ENCODE measurements at places on chromosomes 7 and 10.

GRCh38 chr7:152522571-152523067 lies 86.8 kb upstream of the KMT2C start:
- no peak for DNase-seq

DNA sequence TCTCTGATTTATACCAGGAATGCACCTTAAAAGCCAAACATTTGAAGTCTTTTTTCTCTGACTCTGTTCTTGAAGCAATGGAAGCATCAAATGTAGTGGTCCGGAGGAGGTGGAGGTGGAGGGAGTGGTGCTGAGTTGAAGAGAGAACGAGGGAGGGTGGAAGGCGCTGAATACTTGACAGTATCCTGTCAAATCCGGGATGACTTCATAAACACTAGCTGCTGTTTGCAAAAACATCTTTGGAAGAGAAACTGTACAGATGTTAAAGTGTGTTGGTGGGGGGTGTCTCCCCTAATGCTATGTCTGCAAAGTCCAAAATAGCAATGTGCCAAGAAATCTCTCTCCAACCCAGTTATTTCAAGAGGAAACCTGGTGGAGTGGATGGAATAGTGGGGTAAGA lies 328.5 kb upstream of the AUTS2 start:
- no peak for DNase-seq

- DNase-seq, result no peak
These were observed 176.1 kb downstream of the DIP2C start for GRCh38 chr10:513393-513792.

DNA sequence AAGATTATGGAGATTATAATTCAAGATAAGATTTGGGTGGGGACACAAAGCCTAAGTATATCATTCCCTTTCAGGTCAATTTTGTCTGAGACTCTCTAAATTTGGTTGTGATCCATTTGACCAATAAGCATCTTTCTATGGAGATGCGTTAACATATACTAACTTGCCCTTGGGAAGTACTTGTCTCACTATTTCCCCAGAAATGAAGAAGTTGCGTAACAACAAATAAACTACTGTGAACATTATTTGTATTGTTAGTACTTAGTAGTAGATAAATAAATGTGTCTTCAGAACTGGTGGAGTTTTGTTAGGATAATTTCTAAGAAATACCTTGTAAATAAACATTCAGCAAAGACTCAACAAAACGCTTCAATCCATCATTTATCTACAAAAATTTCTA lies 127.3 kb upstream of the LYZL2 start:
- DNase-seq, result no peak

- DNase-seq, result no peak
These were observed 38.2 kb upstream of the ANK3 start for GRCh38 chr10:60427709-60428386.

- no peak for DNase-seq
These were observed 65.6 kb downstream of the SH3PXD2A start for GRCh38 chr10:103789771-103790201.

DNA sequence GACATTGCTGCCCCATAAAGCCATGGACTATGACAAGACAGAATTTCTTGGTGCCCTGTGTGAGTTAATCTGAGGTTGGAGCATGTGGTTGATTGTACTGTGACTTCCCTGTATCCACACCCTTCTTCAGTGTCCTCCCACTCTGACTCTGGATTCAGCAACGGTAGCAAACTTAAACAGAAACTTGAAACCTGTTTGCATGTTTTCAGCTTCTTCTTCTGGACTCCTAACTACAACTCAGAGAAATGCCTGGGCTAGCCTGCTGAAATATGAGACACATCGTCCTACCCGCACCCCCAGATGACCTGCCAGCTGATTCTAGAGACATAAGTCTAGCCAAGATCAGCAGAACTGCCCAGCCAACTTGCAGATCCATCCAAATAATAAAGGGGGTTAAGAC lies 78.4 kb downstream of the IPMK start:
- DNase-seq, result no peak

GRCh38 chr7:5450549-5451327 lies 27.1 kb upstream of the TNRC18 start:
- no peak for DNase-seq

DNA sequence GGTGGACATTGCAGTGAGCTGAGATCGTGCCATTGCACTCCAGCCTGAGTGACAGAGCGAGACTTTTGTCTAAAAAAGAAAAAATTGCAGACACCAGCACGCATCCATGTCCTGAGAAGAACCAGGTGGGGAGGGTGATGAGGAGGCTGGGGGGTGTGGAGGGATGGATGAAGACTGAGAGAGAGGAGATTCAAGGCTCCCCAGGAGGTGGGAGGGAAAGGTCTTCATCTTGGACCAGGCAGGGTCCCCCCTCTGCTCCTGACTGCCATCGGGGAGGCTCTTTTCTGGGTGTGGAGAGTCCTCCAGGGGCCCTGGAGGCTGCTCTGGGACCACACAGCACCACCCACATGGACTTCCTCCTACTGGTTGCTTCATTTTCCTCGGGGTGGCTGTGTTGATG lies 1.5 kb downstream of the SCART1 start:
- no peak for DNase-seq

DNA sequence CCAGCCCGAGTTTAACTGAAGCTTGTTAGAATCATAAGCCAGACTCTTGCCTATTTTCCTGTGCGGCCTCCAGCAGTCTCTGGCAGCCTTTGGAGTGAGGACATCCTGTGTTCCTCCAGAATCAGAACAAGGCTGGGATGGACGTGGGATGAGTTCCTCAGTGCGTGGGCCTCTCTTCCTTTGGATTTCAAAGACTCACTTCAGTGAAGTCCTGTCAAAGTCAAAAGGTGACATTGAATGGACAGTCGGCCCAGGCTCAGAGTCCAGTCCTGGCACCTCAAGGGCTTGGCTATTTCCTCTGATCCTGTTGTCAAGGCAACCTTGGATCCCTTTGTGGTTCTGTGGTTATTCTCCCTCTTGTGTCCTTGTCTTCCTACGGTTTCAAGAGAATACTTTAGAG lies 21.4 kb upstream of the SMC3 start:
- no peak for DNase-seq

GRCh38 chr7:100649826-100650565 lies 6.3 kb downstream of the ACTL6B start:
- no peak for DNase-seq

DNA sequence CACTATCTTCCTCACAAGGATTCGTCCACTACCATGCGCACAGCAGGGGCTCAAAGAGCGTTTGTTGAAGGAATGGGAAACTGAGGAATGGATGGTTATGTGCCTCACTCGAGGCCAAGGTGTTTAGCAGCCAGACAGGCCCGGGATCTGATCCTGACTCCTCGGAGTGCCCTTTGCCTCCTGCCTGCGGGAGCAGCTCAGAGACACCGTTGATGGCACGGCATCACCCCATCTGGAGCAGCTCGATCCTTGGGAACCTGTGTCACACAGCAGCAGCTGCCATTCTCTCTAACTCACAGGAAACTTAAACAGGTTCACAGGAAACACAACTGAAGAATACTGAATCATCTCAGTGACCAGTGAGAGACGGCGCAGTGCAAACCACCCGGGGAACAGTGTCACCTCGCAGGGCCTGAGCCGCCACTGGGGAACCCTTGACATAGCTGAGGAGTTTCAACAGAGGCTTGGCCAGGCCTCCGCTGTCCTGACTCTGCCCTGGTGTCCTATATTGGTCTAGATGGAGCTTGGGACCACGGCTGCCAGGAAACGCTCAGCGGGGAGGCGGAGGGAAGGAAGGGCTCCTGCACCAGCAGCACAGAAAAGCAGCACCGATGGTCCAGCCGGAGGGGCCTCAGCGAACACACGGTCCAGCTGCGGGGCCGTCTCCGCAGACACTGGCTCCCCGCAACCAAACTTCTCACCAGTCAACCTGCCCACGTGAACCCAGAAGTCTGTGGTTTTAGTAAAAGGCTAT lies 169.4 kb downstream of the ADARB2 start:
- DNase-seq, result no peak

GRCh38 chr7:34939175-34939574 lies 98.1 kb downstream of the DPY19L1 start:
- no peak for DNase-seq

DNA sequence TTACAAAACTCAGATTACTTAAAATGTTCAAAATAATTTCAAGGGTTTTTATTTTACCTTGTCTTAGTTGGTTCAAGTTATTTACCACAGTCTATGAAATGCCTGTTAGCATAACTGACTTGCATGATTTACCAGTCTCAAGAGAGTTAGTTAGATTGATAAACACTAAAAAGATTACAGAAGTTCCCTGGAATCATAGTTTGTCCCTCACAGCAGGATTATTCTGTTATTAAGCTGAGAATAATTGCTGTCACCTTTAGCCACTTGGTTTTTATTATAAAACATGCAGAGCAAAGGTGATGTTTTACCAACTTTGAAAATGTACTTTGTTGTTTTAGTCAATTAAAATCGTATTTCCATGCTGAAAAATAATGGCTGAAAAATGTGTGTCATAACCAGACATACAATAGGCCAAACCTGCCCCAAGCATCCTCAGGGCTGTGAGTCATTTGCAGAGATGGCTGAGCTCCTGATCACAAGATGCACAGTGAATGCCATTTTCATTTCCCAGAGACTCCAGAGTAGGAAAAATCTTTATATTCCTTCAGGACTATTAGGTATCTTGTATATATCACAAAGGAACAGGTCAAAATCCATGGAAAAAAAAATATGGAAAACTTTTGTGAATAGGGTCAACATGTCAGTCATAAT lies 87.8 kb upstream of the DKK1 start:
- DNase-seq, result no peak

DNA sequence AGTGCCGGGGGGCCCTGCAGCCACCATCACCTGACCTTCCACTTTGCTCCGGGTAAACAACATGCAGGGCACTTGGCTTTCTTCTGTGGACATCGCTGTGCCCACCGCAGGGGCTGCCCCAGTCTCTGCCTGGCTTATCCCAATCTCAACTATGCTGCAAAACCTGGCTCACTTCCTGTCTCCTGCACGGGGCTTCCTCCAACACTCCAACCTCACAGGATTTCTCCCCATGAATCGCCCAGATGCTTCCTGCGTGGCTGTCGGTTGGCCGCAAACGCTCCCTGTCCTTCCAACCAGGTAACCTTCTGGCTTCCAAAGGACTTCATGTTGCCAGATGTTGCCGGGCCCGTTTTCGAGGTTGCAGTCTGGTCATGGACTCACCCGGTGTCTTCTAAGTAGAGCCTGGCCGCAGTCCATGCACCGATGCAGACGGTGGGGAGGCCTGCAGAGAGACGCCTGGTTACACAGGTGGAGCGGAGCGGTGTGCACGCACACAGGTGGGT lies 109.0 kb downstream of the VIPR2 start:
- no peak for DNase-seq

DNA sequence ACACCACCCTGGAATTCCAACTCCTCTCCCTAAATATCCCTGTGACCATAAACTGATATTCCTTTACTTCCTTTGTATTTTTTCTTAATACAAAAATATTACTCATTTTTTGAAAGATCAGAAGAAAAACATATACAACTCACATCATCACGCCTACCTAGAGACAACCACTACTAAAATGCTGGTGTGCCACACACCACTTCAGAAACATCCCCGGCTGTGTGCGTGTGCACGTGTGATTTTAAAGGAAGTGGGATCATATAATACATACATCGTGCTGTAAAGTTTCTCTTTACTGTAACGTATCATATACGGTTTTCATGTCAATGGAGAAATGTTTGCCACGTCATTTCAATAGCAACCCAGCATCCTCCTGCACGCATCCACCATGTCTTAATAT lies 76.5 kb downstream of the ITIH5 start:
- no peak for DNase-seq
